ENCODE measurements at places on chromosomes 1 and 21. TPM values are rescaled to one million over a fixed set of nuclear protein-coding genes. Genes with fewer than 3 reads are reported as not detected.

The CHRM3 gene
- total RNA-seq = 1.1 TPM

The DCDC2B gene
- total RNA-seq = not detected

The AQP10 gene
- total RNA-seq = not detected

The CD2 gene
- total RNA-seq = 0.14 TPM

The TCHHL1 gene
- not detected for total RNA-seq

The GJA9 gene
- not detected for total RNA-seq

The COL6A2 gene
- total RNA-seq = 194 TPM

The SPRR2G gene
- not detected for total RNA-seq

DNA sequence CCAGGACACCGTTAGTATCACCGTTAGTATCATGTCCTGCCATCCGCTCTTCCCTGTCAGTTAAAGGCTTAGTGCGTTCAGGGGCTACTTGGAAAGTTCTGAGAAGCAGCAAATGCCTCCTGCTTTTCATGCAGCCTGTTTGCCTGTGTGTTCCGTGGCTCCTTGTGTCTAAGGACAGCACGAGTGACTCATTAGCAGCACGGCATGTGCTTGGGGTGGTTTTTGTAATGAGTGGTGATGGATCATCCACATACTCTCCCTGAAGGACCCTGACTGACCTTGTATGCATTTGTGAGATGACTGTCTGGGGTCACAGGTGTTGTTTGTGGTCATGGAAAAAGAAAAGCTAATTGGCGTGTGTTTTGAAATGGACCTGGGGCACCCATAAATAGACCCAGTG, 221.9 kb downstream of the PBX1 start:
- peaks cover 12% of the 10 kb centered on the region for H3K4me1 ChIP-seq
- H3K27ac ChIP-seq = no peak overlapping the region
- no peaks in the 10 kb centered on the region for H3K27me3 ChIP-seq

- no peaks in the 10 kb centered on the region for H3K36me3 ChIP-seq
- H3K27me3 ChIP-seq = no peaks in the 10 kb centered on the region
- peak overlapping the region; percentile 87 for H3K27ac ChIP-seq
- H3K4me3 ChIP-seq = no peak overlapping the region
- DNase-seq = peak; percentile 90
Observed at GRCh38 chr1:23376890-23377811, 7.5 kb upstream of the ZNF436 start.

DNA sequence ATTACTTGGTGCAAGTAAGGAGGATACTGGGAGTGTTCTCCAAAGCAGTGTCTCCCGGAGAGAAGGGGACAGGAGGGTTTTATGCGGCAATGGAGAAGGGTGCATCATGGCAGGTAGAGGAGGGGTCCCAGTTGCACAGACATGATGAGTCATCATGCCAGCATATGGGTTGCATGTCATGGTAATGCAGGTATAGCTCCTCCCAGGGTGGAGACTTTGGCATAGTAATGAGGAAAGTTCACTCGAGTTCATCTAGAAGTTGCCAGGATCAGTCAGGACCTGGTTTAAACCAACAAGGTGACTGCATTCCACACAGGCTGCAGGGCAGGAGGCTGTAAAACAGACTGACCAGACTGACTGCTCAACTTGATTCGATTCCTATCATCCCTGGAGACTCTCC, 355.7 kb upstream of the DUSP10 start:
- no peak for DNase-seq
- H3K4me3 ChIP-seq = no peak overlapping the region
- no peaks in the 10 kb centered on the region for H3K4me1 ChIP-seq
- no peak overlapping the region for H3K27ac ChIP-seq
- no peaks in the 10 kb centered on the region for H3K36me3 ChIP-seq

DNA sequence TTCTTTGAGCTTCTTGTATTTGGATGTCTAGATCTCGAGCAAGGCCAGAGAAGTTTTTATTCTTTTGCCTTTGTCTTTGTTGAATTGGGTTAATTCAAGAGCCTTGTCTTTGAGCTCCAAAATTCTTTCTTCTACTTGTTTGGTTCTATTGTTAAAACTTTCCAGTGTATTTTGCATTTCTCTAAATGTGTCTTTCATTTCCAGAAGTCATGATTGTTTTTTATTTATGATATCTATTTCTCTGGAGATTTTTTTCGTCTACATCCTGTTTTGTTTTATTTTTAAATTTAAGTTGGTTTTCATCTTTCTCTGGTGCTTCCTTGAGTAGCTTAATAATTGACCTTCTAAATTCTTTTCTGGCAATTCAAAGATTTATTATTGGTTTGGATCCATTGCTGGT, 61.8 kb downstream of the DTL start:
- H3K27me3 ChIP-seq = no peaks in the 10 kb centered on the region
- H3K36me3 ChIP-seq = no peaks in the 10 kb centered on the region
- no peaks in the 10 kb centered on the region for H3K4me1 ChIP-seq
- no peak overlapping the region for H3K4me3 ChIP-seq

- no peaks in the 10 kb centered on the region for H3K27me3 ChIP-seq
- H3K27ac ChIP-seq = no peak overlapping the region
- H3K4me3 ChIP-seq = no peak overlapping the region
- DNase-seq = no peak
- no peaks in the 10 kb centered on the region for H3K36me3 ChIP-seq
Observed at GRCh38 chr1:40395190-40396175, 22.0 kb downstream of the SMAP2 start.

DNA sequence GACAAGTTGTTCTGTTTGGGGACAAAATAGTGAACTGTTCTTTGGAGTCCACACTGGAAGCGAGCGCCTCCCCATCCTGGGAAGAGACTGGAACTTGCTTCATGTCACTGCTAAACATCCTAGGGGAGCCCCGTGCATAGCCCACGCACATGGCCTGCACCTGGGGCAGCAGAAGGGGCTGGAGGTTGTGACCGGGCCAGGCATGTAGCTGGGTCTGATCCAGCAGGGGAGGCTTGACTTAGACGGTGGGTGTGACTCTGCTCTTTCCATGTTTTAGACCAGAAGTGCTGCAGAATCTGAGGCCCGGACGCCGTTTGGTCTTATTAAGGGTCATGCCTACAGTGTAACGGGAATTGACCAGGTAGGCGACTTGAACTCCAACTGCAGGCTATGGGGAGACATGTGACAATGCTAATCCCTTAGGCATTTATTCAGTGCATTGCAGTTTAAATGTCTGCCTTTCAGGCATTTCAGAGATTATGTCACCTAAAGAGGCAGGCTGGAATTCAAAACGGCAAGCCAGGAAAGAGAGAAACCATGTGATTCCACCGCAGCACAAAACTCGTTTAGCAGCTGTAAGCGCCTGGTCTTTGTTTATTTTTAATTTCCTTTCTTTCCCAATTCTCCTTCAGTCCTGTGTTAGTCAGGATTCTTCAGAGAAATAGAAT, 21.8 kb downstream of the CAPN9 start:
- no peaks in the 10 kb centered on the region for H3K27me3 ChIP-seq
- H3K4me1 ChIP-seq = no peaks in the 10 kb centered on the region
- DNase-seq = peak; percentile 18
- H3K4me3 ChIP-seq = no peak overlapping the region
- no peak overlapping the region for H3K27ac ChIP-seq

DNA sequence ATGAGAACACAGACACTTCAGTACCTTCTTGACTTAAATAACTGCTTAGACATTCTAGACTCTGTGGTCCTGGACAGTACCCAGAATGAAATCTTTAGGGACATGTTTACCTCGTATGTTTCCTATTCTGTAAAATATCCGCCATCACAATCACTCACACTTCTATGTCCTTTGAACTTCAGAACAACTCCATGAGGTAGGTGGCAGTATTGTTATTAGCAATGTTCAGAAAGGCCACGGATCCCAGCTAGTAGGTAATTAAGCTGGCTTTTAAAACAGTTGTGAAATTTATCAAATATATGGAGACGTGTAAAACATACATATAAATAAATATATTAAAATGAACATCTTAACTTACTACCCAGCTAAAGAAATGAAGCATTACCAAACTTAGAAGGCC, 83.4 kb downstream of the CACHD1 start:
- H3K36me3 ChIP-seq = no peaks in the 10 kb centered on the region
- H3K27ac ChIP-seq = no peak overlapping the region
- no peak for DNase-seq
- no peaks in the 10 kb centered on the region for H3K27me3 ChIP-seq
- no peak overlapping the region for H3K4me3 ChIP-seq

DNA sequence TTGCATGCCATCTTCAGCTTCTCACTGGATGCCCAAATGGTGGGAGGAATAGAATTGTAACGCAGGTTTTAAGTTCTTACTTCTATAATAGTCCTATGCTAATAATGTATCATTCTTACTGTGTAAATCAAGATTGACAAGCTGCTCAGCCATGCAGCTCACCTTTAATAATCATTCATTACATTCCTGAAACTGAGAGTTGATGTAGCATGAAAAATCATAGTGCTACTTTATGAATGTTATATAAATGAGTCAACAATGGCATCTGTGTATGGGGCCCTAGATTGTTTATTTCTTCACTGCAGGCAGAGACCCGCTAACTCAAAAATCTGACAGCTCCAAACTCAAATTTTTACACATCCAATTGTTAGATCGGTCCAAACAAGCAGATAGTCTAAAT, 34.4 kb downstream of the FH start:
- no peak for DNase-seq
- H3K36me3 ChIP-seq = no peaks in the 10 kb centered on the region
- peaks cover 2% of the 10 kb centered on the region for H3K4me1 ChIP-seq
- no peak overlapping the region for H3K4me3 ChIP-seq
- no peak overlapping the region for H3K27ac ChIP-seq

- no peak overlapping the region for H3K27ac ChIP-seq
- H3K4me1 ChIP-seq = no peaks in the 10 kb centered on the region
- H3K27me3 ChIP-seq = no peaks in the 10 kb centered on the region
- no peak for DNase-seq
- peaks cover 3% of the 10 kb centered on the region for H3K36me3 ChIP-seq
Observed at GRCh38 chr1:51843948-51844347, 34.6 kb downstream of the NRDC start.

DNA sequence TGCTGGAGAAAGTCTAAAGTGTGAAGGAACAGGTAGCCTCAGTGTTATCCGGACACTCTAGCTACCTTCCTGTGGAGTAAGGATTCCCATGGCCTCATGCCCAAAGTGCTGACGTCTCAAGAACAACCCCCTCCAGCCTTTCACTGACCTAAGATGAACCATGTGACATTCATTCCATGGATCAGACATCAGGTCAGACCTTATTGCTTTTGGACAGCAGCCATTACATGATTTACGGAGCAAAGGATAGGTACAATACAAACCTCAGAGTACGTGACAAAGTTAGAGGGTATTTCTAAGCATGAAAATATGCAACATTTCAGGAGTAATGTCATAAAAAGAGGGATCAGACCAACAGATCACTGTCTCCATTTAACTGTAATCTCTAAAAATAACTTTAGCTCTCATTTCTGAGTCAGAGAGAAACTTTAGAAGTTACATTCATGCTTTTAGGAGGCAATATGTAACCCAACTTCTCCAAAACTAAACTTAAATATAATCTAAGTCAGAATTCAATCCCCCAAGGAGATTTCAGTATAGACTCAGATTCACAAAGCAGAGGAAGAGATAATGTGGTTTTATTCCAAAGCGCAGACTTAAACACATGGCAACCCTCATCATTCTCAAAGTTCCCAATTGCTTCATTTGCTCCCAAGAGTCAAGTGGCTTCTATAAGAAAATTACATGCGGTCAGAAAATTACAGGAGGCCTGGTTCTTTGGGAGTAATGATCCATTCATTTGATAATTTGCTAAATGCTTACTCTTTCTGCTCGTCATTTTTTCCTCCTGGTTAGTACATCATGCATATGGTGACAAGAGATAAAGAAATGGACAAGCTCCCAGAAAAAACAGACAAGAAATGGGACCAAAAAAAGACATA, 280.4 kb downstream of the SETD4 start:
- H3K27ac ChIP-seq = peak overlapping the region; percentile 66
- peak; percentile 90 for DNase-seq
- no peaks in the 10 kb centered on the region for H3K36me3 ChIP-seq
- H3K4me1 ChIP-seq = peaks cover 12% of the 10 kb centered on the region

DNA sequence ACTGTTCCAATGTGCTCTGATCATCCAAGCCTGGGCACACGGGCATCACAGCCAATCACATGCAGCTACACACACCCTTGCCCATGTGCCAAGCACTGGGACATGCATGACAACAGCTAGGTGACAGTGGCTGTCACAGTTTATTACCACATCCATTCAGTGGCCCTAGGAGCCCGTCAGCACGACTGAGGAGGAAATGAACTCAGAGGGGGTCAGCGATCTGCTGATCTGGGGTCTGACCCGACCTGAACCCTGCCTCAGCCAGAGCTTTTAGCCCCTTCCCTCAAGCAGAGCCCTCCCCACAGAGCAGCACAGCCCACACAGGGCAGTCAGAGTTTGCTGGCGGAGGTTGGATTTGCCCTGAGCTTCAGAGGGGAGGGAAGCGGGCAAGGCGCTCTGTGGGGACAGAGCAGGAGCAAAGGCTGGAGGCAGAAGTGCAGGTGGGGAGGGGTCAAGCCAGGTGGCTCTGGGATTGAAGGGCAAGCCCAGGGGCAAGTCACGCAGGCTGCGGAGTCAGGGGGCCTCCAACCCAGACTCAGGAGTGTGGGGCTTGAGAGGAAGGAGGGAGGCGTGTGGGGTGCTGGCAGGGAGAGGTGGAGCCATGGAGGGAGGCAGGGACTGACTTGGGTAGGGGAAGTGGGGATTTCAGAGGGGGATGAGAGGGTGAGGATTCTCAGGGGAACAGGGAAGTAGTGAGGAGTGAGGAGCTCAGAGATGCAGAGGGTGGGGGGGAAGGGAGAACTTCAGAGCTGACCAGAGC, 10.4 kb downstream of the SH3BGRL3 start:
- H3K36me3 ChIP-seq = no peaks in the 10 kb centered on the region
- H3K27ac ChIP-seq = no peak overlapping the region
- H3K27me3 ChIP-seq = no peaks in the 10 kb centered on the region
- no peak overlapping the region for H3K4me3 ChIP-seq
- DNase-seq = no peak
- H3K4me1 ChIP-seq = peaks cover 1% of the 10 kb centered on the region

- H3K36me3 ChIP-seq = no peaks in the 10 kb centered on the region
- H3K4me1 ChIP-seq = no peaks in the 10 kb centered on the region
- no peak for DNase-seq
- H3K4me3 ChIP-seq = no peak overlapping the region
- H3K27ac ChIP-seq = no peak overlapping the region
Observed at GRCh38 chr1:89733748-89734147, 87.1 kb upstream of the LRRC8D start.

DNA sequence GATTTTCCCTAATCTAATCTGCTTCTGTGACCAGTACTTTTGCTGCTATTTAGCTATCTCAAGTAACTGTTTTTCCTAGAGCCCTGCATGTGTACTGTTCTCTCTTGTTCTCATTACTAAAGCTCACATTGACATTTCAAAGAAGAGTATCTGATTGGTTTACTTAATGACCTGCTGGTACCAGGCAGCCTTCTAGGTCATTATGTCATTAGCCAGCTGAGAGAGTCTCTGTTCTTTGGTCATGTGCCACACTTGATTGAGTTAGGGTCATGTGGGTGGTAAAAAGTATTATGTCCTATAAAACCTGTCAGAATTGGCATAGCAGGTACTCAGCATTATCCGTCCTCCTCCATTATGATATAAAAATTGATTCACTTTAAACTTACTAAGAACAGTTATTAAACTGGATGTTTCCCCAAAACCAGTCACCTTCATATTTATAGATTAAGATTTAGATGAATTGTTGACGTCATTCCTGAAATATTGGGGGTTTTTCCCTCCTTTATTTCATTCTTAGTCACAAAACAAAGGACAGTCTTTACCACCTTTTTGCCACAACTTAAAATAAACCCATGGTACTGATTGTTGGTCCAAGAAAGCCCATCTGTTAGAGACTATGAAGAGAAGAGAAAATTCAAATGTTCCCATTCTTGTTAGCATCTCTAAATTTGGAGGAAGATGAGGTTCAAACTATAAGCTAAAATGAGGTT, 22.2 kb downstream of the FNDC5 start:
- DNase-seq = no peak
- H3K27ac ChIP-seq = no peak overlapping the region
- no peaks in the 10 kb centered on the region for H3K4me1 ChIP-seq
- no peak overlapping the region for H3K4me3 ChIP-seq
- no peaks in the 10 kb centered on the region for H3K27me3 ChIP-seq
- peaks cover 12% of the 10 kb centered on the region for H3K36me3 ChIP-seq

Data from astrocyte (in vitro differentiated cells and primary cell).